ENCODE measurements at places on chromosomes 6 and 20. TPM values are rescaled to one million over a fixed set of nuclear protein-coding genes. Genes with fewer than 3 reads are reported as not detected.

DNA sequence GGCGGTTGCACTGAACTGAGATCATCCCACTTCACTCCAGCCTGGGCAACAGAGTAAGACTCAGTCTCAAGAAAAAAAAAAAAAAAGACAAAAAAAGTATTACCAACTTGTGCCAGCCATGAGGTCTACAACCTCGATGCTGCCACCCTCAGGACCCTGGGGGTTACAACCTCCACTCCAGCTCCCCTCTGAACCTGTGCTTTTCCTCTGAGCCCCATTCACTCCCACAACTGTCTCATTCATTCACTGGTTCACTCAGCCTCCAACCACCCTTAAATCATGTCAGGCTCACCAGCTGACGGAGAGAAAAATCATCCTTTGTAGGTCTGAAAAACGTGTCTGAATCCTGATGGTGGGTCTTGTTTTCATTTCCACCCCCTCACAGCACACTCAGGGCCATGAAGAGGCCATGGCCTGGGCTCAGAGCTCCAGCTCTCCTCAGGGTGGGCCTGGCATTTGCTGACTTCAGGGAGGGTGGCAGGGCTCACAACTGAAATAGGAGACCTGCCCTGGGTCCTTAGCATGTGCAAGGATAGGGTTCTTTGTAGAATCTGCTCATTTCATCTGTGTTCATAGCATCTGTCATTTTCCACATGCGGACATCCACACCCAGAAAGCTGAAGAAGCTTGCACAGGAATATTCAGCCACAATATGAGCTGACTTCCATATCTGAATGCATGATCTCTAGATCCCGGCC lies 1.9 kb upstream of the ULBP1 start:
- no peak overlapping the region for H3K4me3 ChIP-seq
- peaks cover 23% of the 10 kb centered on the region for H3K4me1 ChIP-seq
- no peaks in the 10 kb centered on the region for H3K36me3 ChIP-seq
- no peak for DNase-seq
- peaks cover 65% of the 10 kb centered on the region for H3K27me3 ChIP-seq

GRCh38 chr6:118787724-118788423 lies 106.1 kb upstream of the ASF1A start:
- peaks cover 8% of the 10 kb centered on the region for H3K4me1 ChIP-seq
- H3K27ac ChIP-seq = no peak overlapping the region
- no peak for DNase-seq
- no peaks in the 10 kb centered on the region for H3K36me3 ChIP-seq
- no peaks in the 10 kb centered on the region for H3K27me3 ChIP-seq

DNA sequence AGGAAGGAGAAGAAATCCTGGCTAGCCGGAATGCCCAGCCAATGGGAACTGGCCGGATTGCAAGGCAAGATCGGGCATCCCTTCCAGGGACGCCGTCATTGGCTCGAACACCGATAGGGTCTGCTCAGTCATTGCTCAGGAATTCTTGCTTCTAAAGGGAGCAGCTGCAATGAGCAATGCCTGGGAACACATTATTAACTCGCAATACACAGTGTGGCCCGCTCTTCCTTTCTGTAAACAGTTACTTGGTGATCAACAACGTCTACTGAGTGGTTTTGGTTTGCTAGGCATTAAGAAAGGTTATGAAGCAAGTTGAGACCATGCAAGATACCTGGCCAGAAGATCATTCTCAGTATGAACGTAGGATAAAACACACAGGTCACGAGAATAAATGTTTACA lies 165.4 kb upstream of the CITED2 start:
- H3K36me3 ChIP-seq = no peaks in the 10 kb centered on the region
- no peaks in the 10 kb centered on the region for H3K27me3 ChIP-seq
- DNase-seq = no peak
- H3K27ac ChIP-seq = no peak overlapping the region
- H3K4me3 ChIP-seq = no peak overlapping the region

DNA sequence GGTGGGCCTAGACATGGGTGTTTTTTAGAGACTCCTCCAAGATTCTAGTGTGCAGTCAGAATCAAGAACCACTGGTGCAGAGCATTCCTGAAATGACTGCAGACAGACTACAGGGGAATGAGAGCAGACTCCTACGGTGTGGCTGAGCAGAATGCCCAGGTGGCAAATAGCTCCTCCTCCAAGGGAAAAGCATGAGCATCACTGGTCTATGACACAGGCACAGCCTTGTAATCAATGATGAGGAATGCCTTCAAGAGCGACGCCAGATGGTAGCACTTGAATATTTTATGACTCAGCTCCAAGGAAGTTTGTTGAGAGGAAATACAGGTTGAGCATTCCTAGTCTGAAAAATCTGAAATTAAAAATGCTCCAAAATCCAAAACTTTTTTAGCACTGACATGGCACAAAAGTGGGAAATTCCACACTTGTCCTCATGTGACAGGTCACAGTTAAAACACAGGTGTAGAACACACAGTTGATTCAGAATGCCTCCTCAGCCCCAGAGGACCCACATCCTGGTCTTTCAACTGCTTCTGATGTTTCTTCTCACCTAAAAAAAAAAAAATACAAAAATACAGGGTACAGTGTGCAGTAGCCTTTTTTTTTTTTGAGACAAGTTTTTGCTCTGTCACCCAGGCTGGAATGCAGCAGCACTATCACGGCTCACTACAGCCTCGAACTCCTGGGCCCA lies 10.6 kb upstream of the FAM8A1 start:
- H3K27ac ChIP-seq = no peak overlapping the region
- no peaks in the 10 kb centered on the region for H3K36me3 ChIP-seq
- H3K4me1 ChIP-seq = peaks cover 8% of the 10 kb centered on the region
- H3K4me3 ChIP-seq = no peak overlapping the region
- no peak for DNase-seq
- no peaks in the 10 kb centered on the region for H3K27me3 ChIP-seq

GRCh38 chr6:121584586-121585369 lies 149.3 kb downstream of the GJA1 start:
- no peak for DNase-seq
- H3K27me3 ChIP-seq = no peaks in the 10 kb centered on the region
- H3K36me3 ChIP-seq = no peaks in the 10 kb centered on the region
- H3K4me3 ChIP-seq = no peak overlapping the region

- peaks cover 15% of the 10 kb centered on the region for H3K36me3 ChIP-seq
- DNase-seq = no peak
- H3K27me3 ChIP-seq = no peaks in the 10 kb centered on the region
- H3K4me3 ChIP-seq = no peak overlapping the region
Observed at GRCh38 chr6:3222506-3223038, 4.9 kb downstream of the TUBB2B start.

RSPH4A gene
- total RNA-seq = 0.24 TPM

DNA sequence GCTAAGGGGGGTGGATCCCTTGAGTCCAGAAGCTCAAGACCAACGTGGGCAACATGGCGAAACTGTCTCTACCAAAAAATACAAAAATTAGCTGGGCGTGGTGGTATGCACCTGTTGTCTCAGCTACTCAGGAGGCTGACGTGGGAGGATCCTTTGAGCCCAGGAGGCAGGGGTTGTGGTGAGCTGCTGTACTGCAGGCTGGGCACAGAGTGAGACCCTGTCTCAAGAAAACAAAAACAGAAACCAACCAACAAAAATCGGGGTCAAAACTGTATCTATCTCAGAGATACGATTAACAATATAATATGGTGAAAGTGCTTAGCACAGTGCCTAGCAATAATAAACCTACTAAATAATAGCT lies 20.7 kb upstream of the BCAS1 start:
- H3K27me3 ChIP-seq = peaks cover 14% of the 10 kb centered on the region
- H3K4me3 ChIP-seq = no peak overlapping the region

DNA sequence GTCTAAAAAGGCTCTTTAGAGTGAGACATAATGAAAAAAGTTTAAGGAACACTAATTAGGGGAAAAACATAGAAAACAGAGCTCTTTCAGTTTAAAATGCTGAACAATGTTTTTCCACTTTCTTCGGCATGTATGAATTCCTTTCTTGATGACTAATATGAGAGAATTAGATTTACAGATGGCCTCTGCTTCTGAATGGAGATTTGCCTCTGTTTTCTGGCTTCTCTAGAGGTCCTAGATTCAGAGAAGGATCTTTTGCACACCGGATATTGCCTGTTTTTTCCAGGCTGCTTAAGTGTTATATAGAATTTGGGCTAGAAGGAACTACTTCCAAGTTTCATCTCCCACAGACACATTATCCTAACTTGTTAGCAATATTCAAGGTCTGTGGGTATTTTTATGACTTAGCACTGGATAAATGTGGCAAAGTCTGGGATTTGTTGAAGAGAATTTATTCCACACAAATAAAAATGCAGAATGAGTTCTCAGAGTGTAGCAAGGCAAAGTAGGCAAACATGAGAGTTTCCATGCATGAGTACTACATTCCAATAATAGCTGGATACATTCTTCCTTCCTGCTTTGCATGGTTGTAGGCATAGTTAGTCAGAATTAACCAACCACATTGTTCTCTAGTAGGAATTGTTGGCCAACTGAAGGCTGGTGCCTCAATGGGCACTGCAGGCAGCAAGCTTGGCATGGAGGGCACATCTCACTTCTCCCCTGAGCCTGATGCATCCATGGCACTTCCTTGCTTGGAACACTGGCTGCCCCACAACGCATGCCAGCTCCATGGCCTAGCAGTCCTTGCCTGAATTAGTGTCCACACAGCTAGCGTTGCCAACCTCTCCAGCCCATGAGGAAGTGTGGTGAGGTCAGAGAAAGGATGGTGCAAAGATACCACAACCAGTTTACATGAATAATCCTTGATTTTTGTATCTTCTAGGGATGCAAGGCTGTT lies 224.2 kb downstream of the CLIC5 start:
- no peak for DNase-seq
- H3K4me3 ChIP-seq = no peak overlapping the region
- peaks cover 23% of the 10 kb centered on the region for H3K4me1 ChIP-seq
- no peaks in the 10 kb centered on the region for H3K27me3 ChIP-seq
- no peaks in the 10 kb centered on the region for H3K36me3 ChIP-seq
- peak overlapping the region; percentile 67 for H3K27ac ChIP-seq

- peaks cover 18% of the 10 kb centered on the region for H3K4me1 ChIP-seq
- peaks cover 8% of the 10 kb centered on the region for H3K27me3 ChIP-seq
- H3K36me3 ChIP-seq = no peaks in the 10 kb centered on the region
- no peak for DNase-seq
- no peak overlapping the region for H3K4me3 ChIP-seq
- no peak overlapping the region for H3K27ac ChIP-seq
Observed at GRCh38 chr20:50977066-50978021, 18.7 kb downstream of the MOCS3 start.

DNA sequence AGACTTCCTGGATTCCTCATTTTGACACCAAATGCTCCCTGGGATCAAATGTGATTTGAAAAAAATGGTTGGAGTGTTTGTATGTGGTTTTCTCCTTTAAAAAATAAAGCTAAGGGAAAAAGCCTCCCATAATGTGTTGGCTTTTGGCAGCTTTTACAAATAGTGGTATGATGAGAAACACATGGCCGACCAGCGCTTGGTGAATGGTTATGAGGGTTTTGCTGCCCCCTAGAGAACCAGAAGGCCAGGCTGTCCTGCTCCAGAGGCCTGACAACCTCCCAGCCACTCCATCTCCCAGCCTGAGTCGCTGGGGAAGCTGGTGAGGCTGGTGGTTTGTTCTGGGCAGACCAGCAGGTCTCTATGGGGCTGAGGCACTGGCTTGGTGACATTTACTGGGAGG lies 69.3 kb downstream of the CLIC5 start:
- no peaks in the 10 kb centered on the region for H3K36me3 ChIP-seq
- H3K27ac ChIP-seq = peak overlapping the region; percentile 74

DNA sequence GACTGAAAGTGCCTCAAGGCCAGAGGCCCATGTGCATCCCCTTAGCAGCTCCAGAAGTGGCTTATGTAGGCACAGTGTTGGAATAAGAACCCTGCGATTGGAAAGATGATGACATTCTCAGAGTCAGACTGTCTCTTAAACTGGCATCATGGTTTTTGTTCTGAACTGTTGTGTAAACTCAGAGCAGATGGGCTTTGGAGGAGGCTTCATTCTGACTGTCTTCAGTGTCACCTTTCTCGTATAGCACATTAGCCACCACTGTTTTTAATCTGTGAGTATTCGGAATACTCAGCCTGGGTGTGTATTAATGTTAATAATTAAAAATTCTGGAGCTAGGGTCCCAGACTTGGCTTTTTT lies 140.9 kb downstream of the JARID2 start:
- H3K4me1 ChIP-seq = peaks cover 34% of the 10 kb centered on the region
- H3K27ac ChIP-seq = no peak overlapping the region
- no peak overlapping the region for H3K4me3 ChIP-seq
- no peaks in the 10 kb centered on the region for H3K36me3 ChIP-seq

MTFR2 gene
- total RNA-seq = 0.76 TPM

PPP1R3D gene
- 6.3 TPM for total RNA-seq

MAS1 gene
- not detected for total RNA-seq

CLPSL2 gene
- not detected for total RNA-seq

THBS2 gene
- total RNA-seq = 687 TPM

DNA sequence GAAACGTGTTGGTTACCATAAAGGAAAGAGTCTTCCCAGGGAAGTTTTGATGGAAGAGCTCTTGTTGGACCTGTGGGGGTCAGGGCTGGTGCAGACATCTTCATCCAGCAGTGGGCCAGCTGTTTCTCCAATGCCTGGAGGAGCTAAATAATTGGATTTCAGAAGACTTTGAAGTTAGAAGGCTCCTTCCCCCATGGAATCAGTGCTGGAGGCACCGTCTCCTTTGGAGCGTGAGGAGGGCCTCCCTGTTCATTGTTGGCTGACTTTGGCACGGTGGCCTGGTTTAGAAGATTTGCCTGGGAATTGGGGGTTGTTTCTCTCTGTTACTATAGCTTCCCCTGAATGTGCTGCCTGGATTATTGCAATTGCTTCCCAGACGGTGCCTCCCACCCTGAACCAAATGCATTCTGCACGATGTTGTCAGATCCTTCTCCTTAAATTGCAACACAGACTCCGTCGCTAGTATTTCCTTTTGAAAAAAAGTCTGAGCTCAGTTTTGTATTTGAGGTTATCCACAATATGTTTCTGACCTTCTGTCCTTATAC lies 27.7 kb upstream of the KCNG1 start:
- H3K27me3 ChIP-seq = peaks cover 60% of the 10 kb centered on the region
- H3K27ac ChIP-seq = no peak overlapping the region
- DNase-seq = no peak
- no peaks in the 10 kb centered on the region for H3K4me1 ChIP-seq

DNA sequence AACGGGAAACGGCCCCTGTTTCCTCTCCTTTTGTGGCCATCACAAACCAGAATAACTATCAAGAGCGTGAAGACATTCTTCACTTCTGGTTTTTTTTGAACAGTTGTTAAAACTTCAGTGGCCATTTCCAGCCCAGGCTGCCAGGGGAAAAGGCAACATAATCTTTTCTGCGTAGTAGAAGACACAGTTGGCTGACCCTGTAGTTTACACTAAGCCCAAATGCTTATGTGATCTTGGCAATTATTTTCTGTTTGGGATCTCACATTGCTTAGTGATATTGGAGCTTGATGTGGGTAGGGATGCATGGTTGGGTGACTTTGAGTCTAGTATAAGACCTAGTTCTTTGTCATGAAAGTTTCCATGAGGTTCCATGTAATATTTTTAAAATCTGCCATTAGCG lies 449.4 kb upstream of the CDH4 start:
- H3K4me3 ChIP-seq = no peak overlapping the region
- DNase-seq = no peak
- no peaks in the 10 kb centered on the region for H3K27me3 ChIP-seq

POU5F1 gene
- not detected for total RNA-seq

All from osteocyte (in vitro differentiated cells).